AG10803 (cell line): ENCODE measurements at places on chromosomes 16 and 17.

- DNase-seq: no peak
Observed at GRCh38 chr17:39753514-39754160, 15.9 kb downstream of the GRB7 start.

- DNase-seq: no peak
Observed at GRCh38 chr17:44308865-44309264, 464 bp downstream of the RUNDC3A start.

- no peak for DNase-seq
Observed at GRCh38 chr16:89383095-89384003, 107.0 kb downstream of the ANKRD11 start.

DNA sequence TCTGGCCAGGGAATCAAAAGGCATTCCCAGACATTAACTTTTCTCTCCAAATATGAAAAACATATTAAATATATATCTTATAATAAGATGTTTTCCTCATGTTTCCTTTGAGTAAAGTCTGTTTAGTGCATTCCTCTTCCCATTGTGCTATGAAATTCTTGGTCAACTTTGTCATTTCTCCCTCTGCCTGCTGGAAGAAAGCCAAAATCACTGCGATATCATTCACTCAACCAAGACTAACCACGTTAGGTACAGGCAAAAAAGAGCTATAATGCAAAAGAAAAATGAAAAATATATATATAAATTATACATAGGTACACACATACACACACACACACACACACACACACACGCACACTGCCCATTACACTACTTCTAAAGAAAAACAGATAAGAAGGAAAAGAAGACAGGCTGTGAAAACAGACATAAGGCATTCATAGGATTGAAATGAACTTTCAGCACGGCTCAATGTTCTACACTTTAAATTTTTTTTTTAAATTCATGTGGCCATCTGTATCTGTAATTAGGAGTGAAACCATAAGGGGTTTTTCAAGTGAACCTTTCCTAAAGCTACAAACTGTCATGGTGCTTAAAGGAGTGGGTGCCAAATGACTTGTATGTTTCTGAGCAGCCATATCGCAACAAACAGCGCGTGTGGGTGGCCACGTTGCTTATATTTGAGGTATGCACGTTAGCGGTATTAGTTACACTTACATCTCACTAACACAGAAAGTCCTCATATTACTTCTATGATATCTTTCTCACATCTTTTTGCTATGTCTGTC, 71.6 kb upstream of the PSMD7 start:
- DNase-seq: no peak

GRCh38 chr17:64343833-64344637, 46.6 kb downstream of the PECAM1 start:
- peak; percentile 69 for DNase-seq

DNA sequence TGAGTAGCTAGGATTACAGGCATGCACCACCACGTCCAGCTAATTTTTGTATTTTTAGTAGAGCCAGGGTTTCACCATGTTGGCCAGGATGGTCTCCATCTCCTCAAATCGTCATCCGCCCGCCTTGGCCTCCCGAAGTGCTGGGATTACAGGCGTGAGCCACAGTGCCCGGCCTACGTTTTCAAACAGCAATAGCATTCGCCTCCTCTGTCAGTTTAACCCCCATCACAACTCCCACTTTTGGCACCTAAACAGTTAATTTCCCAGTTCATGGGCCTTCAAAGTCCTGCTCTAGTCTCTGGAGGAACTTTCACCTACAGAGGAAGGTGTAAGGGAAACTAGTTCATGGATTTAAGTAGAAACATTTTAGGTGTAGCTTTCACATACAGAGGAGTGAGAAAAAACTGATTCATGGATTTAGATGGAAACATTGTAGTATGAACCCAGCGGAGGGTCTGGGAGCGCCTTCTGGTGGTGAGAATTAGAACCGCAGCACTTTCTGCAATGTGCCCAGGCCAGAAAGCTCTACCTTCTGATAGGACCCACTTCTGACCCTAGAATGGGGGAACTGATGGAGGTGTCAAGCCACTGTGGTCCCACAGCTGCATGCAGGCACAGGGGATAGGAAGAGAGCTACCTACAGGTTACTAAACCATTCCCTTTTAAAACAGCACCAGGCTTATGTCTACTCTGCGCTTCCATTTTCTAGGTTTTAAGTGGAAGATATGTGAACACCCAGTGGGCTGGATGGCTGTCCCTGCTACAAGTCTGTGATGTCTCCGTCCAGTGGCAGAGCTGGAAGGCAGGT, 12.0 kb upstream of the MEOX1 start:
- DNase-seq: peak; percentile 52

DNA sequence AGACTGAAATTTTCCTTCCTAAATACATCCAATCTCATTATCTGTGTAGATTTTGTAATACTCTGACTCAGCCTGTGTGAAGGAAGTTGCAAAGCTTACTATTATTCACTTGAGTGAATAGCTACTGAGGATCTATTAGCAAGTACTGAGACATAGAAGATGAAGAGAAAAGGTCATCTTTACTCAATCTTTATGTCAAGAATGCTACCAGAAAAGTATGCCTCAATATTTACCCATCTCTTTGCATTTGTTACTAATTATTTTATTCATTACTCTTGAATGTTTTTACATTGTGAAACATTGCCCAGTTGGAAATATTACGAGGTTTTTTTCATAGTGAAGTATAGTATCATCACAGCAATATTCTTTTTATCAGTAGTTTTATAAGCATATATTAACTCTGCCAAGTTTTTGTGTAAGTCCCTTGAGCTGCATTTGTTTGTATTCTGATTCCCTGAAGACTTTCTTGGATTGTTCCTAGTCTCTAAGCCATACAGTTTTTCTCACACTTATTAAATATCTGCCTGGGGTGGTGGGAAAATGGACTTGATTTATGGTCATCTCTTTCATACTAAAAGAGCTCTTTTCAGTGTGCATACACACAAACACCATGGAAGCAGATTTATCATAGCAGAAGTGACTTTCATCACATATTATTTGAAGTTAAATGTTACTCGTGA, 110.4 kb downstream of the MRTFB start:
- peak; percentile 85 for DNase-seq

GRCh38 chr16:83935005-83935857, 17.8 kb upstream of the OSGIN1 start:
- no peak for DNase-seq

- DNase-seq: peak; percentile 47
Observed at GRCh38 chr17:48624544-48625494, 1.3 kb downstream of the HOXB9 start.

DNA sequence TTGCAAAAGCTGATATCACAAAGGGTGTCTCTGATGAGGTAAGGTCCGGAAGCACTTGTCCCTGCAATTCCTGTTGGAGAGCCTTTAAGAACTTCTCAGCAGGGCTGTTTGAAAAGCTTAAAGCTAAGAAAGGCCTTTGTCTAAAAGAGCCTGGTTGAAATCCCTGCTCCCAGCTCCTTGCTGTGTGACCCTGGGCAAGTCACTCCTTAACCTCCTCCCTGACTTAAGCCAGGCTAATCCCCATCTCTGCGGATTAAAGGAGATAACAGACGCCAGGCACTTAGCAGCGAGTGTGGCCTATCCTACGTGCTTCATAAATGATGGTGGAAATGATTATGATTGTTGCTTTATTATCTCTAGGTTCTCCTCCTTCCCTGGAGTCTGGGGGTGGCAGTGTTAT, 368.0 kb upstream of the RBFOX1 start:
- DNase-seq: no peak

- peak; percentile 14 for DNase-seq
Observed at GRCh38 chr17:5758651-5759050, 174.3 kb upstream of the NLRP1 start.

- DNase-seq: peak; percentile 42
Observed at GRCh38 chr17:35766903-35767510, 6.3 kb downstream of the C17orf50 start.

GRCh38 chr16:57048095-57048494, 44.3 kb upstream of the CPNE2 start:
- no peak for DNase-seq

DNA sequence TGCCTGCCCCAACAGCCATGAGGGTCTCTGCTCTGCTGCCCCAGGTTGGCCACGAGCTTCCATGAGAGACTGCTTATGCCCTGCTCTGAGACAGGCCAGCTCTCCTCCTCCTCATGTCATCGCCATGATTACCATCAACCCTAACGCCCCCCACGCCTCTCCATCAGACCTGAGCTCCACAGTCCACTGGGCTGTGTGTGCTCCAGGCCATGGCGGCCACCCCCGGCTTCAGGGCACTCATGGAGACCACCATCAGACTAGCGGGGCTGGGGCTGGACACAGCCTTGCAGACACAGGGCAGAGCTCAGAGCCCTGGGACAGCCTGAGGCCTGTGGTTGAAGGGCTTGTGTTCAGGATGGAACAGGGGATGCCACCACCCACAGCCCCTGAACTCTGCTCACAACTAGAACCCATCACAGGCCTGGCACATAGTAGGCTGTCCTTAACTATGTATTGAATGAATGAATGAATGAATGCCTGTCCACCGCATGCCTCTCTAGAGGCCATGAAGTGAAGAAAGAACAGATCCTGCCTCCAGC, 14.6 kb downstream of the CNGB1 start:
- DNase-seq: no peak

DNA sequence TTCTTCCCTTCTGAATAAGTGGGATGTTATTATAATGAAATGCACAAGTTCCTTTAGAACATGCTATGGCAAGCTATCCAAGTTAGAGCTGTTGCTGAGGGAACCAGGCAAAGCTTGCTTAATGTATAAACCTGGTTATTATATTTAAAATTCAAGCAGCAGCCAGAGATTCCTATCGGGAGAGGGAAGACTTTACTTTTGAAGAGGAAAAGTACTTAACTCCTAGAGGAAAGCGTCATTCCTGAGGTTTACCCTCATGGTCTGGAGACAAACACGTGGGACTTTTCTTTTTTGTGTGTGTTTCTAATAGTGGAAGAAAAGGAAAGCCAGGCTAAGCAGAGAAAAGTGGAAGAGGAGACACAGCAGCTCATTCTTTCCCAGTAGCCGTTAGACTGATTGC, 39.9 kb upstream of the MYH10 start:
- DNase-seq: no peak

DNA sequence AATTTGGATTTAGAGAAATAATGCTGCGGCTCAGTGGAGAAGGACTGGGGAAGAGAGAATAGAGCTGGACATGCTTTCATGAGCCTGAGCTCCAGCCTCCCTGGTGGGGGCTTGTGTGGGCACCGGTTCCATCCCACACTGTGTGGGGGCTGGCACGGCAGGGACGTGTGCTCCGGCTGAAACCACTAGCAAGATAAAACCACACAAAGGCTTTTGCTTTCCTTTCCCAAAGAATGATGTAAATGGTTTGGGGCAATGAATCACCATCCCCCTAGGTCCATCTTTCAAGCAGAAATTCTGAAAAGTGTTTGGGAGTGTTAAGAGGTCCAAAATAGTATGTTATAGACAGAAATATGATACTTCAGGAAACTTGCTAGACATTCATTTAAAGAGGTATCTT, 77.0 kb downstream of the CDH11 start:
- peak; percentile 50 for DNase-seq

DNA sequence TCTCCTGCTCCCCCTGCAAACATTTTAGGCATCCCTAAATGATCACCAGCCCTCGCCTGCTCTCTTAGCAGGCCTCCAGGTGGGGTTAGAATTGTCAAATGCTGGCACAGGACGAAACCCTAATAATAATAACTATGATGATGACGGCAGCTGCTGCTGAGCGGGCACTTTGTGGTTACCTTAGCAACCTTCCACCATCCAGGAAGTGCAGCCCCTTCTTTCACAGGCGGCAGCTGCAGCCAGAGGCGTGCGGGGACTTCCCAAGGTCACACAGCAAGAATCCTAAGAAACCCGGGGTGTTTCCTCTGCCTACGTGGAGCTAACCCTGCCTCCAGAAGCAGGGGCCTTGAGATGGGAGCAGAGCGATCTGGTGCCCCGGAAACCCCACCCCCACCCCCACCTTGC, 22.4 kb upstream of the EIF1 start:
- peak; percentile 45 for DNase-seq

- DNase-seq: no peak
Observed at GRCh38 chr16:75506107-75506506, 10.9 kb upstream of the CHST6 start.

GRCh38 chr17:11954936-11955335, 42.3 kb downstream of the ZNF18 start:
- DNase-seq: no peak

- DNase-seq: peak; percentile 78
Observed at GRCh38 chr17:8118769-8119580, 661 bp upstream of the ALOXE3 start.

DNA sequence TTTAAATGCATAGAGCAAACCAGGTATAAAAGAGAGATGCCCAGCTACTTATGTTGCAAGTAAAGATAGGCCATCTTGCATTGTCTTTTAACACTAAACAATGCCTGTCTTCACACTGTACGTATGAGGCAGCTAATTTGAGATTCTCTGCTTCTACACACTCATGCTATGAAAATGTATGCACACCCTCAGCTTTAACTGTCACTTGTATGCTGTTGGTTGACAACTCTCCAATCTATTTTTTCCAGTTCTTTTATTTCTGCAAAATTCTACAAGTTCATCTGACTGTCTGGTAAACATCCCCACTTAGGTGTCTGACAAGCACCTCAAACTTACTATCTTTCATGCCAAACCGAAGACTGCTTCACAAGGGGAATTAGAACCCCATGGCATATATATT, 131.7 kb upstream of the SOX9 start:
- no peak for DNase-seq

DNA sequence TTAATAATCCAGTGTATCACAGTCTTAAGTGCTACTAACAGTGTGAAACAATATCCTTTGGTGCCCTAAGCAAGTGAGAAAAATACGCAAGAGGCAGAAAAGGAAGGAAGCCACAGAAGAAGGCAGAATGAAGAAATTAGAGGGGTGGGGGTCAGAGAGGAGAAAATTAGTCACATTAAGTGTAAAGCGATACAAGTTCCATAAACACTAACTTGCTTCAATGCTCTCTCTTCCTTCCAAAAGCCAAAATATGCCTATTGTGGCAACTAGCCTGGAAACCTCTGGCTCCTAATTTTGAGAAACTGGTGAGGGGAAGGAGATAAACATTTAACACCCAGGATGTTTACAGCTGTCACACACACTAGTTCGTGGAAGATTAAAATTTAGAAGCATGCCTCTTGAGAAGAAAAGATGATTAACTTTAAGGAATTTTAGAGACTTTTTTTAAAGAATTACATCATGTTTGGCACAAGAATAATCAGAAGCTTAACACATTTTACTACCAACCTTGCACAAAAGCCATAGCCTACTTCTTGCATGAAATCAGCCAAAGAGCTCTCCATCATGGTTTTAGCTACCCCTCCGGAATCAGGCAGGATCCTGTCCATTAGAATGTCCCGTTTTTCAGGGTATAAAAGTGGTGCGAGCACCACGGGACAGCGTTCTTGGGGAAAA, 44.7 kb downstream of the CNOT1 start:
- DNase-seq: peak; percentile 54

DNA sequence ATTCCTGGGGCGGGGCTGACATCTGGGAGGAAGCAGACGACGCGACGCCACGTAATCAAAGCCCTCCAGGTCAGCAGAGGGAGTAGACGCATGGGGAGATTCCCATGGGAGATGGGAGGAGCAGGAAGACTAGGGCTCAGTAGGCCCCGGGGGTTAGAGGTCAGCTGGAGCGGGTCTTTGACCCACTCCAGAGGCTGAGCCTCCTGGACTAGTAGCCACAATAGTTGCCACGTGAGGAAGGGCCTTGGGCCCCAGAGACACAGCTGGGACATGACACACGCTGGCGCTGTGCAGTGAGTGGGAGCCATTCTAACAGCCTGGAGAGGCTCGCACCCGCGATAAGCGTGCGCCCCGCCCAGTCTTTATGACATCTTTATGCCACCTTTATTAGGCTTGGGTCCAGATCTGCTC, 95.7 kb upstream of the AMZ2 start:
- no peak for DNase-seq
